ENCODE measurements at places on chromosomes 3 and 15.

- DNase-seq: no peak
Measured at GRCh38 chr15:58147171-58147611, 9.0 kb downstream of the AQP9 start.

GRCh38 chr15:37206690-37207089, 106.3 kb upstream of the MEIS2 start:
- no peak for DNase-seq

GRCh38 chr3:153080778-153081240, 81.2 kb upstream of the RAP2B start:
- DNase-seq: no peak

- DNase-seq: no peak
Measured at GRCh38 chr15:67992411-67992810, 61.7 kb upstream of the PIAS1 start.

GRCh38 chr3:32374788-32375595, 16.7 kb upstream of the CMTM7 start:
- DNase-seq: peak; percentile 56

- DNase-seq: no peak
Measured at GRCh38 chr3:13411186-13411860, 8.8 kb downstream of the NUP210 start.

DNA sequence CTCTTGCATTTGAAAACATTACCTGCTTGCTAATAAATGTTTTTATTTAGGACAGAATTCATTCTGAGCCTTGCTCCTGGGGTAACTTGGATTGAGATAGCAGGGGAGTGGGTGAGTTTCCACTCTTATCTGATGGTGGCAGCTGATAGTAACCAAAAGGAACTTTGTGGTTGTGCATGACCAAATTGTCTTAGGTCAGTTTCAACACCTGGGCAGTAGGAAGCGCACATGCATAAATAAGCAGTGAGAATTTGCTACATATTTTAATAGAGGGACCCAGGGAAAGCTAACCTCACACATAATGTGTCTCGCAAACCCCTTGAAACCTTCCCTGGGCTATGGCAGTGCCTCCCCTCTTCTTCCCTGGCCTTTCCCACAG, 65.4 kb upstream of the XCR1 start:
- no peak for DNase-seq

DNA sequence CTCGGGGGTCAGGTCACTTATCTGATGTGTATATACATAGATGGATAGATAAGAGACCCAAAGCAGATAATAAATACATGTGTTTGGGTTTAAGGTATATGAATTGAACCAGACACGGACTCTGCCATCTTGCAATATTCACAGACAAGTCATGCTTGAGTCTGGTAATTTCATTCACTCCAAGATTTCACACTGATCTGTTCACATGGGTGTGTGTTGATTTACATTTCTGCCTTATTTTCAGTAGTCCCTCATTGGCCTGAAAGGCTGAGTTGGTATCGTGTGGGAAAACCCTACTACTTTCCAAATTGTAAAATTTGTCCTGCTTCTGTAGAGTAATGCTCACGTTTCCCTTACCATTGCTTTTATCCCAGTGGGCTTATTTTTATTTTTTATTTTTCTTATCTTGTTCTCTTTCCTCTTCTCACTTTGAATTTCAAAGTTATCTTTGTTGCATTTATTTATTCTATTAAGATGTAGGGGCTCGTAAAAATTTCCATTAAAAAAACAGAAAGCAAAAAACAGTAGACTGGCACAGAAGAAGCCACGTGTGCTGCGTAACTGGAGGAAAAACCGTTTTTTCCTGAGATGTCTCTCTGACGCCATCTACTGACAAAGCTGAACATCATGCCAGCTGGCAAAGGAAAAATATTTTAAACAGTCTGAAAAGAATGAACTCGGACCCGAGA, 10.8 kb upstream of the MFSD1 start:
- DNase-seq: peak; percentile 14

- DNase-seq: no peak
Measured at GRCh38 chr3:146026547-146026946, 134.4 kb downstream of the PLOD2 start.

DNA sequence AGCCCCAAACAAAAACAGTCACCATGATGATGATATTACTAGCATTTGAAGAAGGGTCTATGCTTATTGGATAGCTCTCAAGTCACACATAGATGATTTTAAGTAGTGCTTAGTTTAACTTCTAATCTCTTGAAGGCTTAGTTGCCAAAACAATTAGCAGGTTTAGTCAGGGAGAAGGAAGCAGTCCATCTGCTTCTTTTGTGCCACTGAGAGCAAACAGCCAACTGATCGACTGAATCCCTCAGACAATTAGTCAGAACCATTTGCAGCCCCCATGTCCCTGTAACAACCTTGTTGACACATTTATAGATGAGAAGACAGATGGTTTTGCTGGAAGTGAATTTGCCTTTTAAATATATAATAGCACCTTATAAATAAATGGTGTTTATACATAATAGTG, 585.1 kb upstream of the SUCLG2 start:
- no peak for DNase-seq

DNA sequence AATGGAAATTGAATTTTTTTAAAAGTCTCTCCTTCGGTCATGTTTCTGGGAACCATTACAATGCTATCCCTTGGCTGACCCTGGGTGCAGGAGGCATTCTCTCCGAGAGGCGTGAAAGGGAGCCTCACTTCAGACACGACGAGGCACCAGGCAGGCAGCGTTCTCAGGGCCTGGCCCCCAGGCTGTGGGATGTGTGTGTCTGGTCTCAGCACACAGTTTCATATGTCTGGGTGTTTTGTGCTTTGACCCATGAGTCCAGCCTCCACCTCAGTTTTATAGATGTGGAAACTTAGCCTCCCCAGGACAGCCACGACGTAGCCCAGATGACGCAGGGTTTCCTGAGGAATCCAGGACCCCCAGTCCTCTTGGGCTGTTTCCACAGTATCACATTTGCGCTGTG, 34.0 kb downstream of the FGD5 start:
- DNase-seq: no peak

DNA sequence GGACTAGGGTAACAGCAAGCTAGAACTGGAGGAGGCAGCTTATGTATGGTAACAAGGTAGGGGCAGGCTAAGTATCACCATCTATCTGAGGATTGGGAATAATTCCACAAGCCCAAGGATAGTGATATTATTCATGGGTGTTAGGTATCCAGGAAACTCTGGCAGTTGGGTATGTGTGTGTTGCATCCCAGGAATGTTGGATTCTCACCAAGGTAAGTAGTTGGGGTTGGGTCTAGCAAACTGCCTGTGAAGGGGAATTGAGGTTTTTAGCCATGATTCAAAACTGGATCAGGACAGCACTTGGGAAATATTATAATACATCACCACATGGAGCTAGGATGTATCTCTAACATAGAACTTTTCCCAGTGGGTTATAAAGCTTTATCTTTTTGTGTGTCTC, 626.4 kb upstream of the GOLIM4 start:
- DNase-seq: no peak

DNA sequence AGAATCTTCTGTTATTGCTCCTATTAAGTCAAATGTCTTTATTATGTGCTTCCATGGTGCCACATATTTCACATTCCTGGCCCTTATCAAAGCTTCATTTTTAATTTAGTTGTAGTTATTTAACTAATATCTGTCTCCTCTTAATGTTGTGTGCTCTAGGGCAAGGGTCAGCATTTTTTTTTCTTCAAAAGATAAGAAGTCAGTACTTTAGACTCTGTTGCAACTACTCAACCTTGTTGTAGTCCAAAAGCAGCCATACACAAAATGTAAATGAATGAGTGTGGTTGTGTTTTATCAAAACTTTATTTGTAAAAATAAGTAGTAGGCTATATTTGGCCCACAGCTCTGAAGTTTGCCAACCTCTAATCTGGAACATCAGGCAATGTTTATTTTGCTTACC, 394.7 kb upstream of the CBLB start:
- DNase-seq: no peak

- DNase-seq: no peak
Measured at GRCh38 chr3:153631102-153631501, 469.1 kb downstream of the RAP2B start.

GRCh38 chr3:154384479-154384878, 45.5 kb downstream of the GPR149 start:
- DNase-seq: no peak

- no peak for DNase-seq
Measured at GRCh38 chr3:141089339-141090152, 38.4 kb downstream of the SPSB4 start.

DNA sequence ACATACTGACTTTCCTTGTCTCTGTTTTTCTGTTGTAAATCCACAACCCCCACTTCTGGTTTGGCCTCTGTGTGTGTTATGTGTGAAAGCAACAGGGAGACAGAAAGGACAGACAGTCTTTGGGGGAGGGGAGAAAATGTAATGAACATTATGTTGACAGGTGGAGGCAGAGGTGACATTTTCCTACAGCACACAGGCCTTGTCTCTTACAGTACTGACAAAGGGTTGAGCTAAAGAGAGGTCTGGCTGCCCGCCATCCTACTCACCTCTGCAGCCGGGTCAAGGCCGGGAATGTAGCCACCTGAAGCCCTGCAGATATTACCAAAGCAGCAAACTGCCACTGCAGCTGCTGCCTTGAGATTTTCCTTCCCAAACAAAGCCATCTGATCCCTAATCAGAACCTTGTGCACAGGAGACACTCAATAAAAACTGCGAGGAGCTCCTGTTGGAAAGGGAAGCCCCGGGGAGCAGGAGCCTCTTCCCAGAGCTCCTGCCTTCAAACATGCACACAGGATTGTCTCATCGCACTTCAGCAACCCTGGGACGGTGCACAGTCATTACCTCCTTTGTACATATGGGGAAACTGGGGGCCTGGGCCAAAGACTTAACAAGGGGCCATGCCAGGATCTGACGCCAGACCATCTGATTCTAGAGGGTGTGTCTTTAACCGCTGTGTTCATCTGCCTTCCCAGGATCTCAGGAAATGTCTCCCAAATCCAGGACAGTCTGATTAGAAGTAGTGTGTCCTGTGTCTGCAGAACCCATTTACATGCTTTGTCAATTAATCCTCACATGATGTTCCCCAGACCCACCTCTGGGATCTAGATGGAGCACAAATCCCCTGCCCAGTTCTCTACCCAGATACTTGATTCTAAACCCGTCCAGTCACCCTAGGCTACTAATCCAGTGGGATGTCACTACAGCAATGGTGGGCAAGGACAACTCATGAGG, 14.2 kb downstream of the MYO5C start:
- DNase-seq: no peak

GRCh38 chr3:72376956-72377710, 471.1 kb downstream of the SHQ1 start:
- DNase-seq: no peak

GRCh38 chr15:67359431-67360079, 105.0 kb downstream of the IQCH start:
- no peak for DNase-seq

- DNase-seq: peak; percentile 21
Measured at GRCh38 chr3:72185549-72186399, 400.8 kb upstream of the PROK2 start.

- no peak for DNase-seq
Measured at GRCh38 chr3:121642601-121643314, 17.9 kb downstream of the HCLS1 start.

- DNase-seq: no peak
Measured at GRCh38 chr3:111738238-111738637, 120.8 kb upstream of the PHLDB2 start.

DNA sequence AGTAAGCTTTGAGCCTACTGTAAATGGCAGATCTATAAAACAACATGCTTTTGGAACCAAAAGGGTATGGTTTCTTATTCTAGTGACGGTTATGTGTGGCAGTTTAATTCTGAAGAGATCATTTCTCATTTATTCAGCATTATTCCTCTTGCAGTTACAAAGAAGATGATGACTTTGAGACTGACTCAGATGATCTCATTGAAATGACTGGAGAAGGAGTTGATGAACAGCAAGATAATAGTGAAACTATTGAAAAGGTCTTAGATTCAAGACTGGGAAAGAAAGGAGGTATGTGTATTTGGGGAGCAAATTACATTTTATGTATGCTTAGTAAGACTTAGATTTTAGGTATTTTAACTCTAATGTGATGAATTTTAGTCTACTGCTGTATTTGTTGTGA, 41.5 kb downstream of the CHD2 start:
- no peak for DNase-seq

- DNase-seq: no peak
Measured at GRCh38 chr3:49940667-49941249, 808 bp downstream of the RBM6 start.

DNA sequence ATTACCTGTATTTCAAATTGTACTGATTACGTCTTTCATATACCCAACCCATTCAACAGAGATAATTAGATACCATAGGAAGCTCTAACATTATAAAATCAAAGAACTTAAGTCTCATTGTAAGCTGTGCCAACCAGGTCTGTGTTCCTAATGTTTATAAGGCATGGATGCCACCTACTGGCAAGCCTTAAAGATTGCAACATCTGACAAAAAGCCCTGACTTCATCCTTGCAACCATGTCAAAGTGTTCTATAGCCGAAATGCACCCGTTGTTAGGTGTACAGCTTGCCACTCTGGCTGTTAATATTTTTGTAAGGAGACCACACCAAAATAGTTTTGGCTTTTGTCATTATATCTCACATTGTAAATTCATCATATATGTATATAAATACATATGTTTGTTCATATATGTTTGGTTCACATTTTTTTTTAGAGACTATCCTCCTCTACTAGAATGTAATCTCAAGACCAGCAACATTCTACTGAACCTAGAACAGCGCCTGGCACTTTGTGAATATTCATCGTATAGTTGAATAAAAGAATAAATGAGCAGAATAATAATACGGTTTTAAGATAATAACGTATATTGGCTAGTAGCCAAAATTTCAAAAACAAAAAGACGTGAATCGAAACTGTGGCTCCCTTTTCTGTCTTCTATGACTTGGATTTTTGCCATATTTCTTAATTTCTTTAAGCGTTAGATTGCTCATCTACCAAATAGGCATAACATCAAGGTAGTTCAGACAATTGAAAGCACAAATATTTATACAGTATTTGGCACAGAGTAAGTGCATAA, 258.1 kb downstream of the TBL1XR1 start:
- DNase-seq: peak; percentile 19

GRCh38 chr3:44223299-44223698, 18.4 kb upstream of the TOPAZ1 start:
- no peak for DNase-seq

GRCh38 chr3:106397006-106397405, 528.2 kb upstream of the CBLB start:
- DNase-seq: no peak

Data from activated naive CD4-positive, alpha-beta T cell treated with Interleukin-2 at 50 U/mL for 16 hours (primary cell).